Fibroblast of lung (primary cell): ENCODE measurements at places on chromosomes 1 and 21. TPM values are rescaled to one million over a fixed set of nuclear protein-coding genes. Genes with fewer than 3 reads are reported as not detected.

- H3K27me3 ChIP-seq, result peaks cover 70% of the 10 kb centered on the region
- H3K27ac ChIP-seq, result no peak overlapping the region
- no peak overlapping the region for H3K4me3 ChIP-seq
- no peaks in the 10 kb centered on the region for H3K4me1 ChIP-seq
- DNase-seq, result no peak
These were observed 7.6 kb downstream of the BARHL2 start for GRCh38 chr1:90709535-90709934.

GRCh38 chr1:165424454-165425216 is 20.3 kb downstream of the RXRG start:
- H3K4me1 ChIP-seq, result no peaks in the 10 kb centered on the region
- H3K4me3 ChIP-seq, result peak overlapping the region; percentile 24
- H3K27me3 ChIP-seq, result no peaks in the 10 kb centered on the region
- DNase-seq, result peak; percentile 22
- H3K36me3 ChIP-seq, result no peaks in the 10 kb centered on the region

GRCh38 chr1:230501242-230501641 is 75.1 kb upstream of the PGBD5 start:
- DNase-seq, result no peak
- H3K4me1 ChIP-seq, result no peaks in the 10 kb centered on the region
- no peak overlapping the region for H3K4me3 ChIP-seq
- no peak overlapping the region for H3K27ac ChIP-seq
- H3K36me3 ChIP-seq, result no peaks in the 10 kb centered on the region

The INSRR gene
- not detected in 2 replicates for total RNA-seq

The MANEAL gene
- total RNA-seq, result 0.26 and 0.50 TPM in 2 replicates

The JAM2 gene
- total RNA-seq, result 1.0 and 2.1 TPM in 2 replicates

The OR10J1 gene
- total RNA-seq, result not detected in 2 replicates

GRCh38 chr1:30654188-30654587 is 69.2 kb downstream of the MATN1 start:
- H3K27ac ChIP-seq, result no peak overlapping the region
- H3K27me3 ChIP-seq, result no peaks in the 10 kb centered on the region
- no peaks in the 10 kb centered on the region for H3K4me1 ChIP-seq
- no peak for DNase-seq
- no peak overlapping the region for H3K4me3 ChIP-seq

The PLEKHN1 gene
- under 0.01 and 0.17 TPM in 2 replicates for total RNA-seq

DNA sequence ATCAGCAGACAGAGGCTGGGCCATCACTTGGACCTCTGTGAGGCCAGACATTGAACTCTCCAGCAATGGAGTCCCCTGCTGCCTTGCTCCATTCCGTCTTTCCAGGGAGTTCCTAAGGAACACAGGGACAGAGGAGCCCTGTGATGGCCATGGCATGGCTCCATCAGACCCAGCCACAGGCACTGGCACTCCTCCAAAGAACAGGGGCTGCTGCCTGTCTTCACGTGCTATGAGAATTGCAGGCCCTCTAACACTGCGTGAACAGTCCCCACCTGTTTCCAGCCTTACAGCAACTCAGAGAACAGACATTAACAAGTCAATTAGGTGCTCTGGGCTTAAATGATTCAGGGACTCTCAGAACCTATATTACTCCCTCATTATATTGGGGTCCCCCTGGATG is 140.8 kb downstream of the ASTN1 start:
- H3K27ac ChIP-seq, result no peak overlapping the region
- H3K36me3 ChIP-seq, result no peaks in the 10 kb centered on the region
- no peak overlapping the region for H3K4me3 ChIP-seq
- DNase-seq, result no peak
- H3K27me3 ChIP-seq, result no peaks in the 10 kb centered on the region

GRCh38 chr1:14913482-14914177 is 239.9 kb upstream of the TMEM51 start:
- H3K4me3 ChIP-seq, result no peak overlapping the region
- no peak for DNase-seq
- H3K27me3 ChIP-seq, result no peaks in the 10 kb centered on the region
- H3K36me3 ChIP-seq, result no peaks in the 10 kb centered on the region
- H3K4me1 ChIP-seq, result no peaks in the 10 kb centered on the region
- no peak overlapping the region for H3K27ac ChIP-seq

DNA sequence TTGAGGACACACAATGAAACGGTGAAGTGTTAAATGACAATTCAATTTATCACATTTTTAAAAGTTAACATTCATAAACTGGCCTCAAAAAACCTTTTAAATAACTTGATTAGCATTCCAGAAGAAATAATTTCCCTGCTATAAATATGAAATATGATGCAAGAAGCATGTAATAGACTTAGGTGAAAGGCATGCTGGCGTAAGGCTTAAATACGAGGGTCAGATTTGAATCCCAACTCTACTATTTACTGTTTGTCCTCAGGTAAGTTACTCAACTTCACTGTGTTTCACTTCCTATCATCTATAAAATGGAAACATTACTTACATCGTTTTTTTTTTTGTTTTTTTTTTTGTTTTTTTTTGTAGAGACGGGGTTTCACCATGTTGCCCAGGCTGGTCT is 40.8 kb downstream of the EPRS1 start:
- H3K4me1 ChIP-seq, result no peaks in the 10 kb centered on the region
- no peak for DNase-seq
- no peak overlapping the region for H3K4me3 ChIP-seq
- peaks cover 2% of the 10 kb centered on the region for H3K36me3 ChIP-seq
- no peaks in the 10 kb centered on the region for H3K27me3 ChIP-seq

DNA sequence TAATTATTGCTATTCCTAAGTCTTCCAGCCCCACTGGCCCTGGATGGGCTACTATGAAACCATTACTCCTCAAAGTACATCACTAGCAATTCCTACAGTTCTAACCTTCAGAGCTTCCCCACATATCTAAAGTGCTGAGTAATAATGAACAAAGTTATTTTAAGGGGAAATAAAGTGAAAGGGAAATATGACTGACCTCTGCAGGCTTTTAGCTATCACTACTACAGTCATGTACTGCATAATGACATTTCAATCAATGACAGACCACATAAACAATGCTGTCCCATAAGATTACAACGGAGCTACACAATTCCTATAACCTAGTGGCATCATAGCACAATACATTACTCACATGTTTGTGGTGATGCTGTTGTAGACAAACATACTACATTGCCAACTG is 32.5 kb upstream of the ASPM start:
- H3K36me3 ChIP-seq, result peaks cover 1% of the 10 kb centered on the region
- peak; percentile 68 for DNase-seq
- H3K4me1 ChIP-seq, result peaks cover 9% of the 10 kb centered on the region
- no peak overlapping the region for H3K27ac ChIP-seq
- no peaks in the 10 kb centered on the region for H3K27me3 ChIP-seq

The PSEN2 gene
- total RNA-seq, result 22.9 and 41.8 TPM in 2 replicates

The PPP1R15B gene
- total RNA-seq, result 26.7 and 27.7 TPM in 2 replicates

- H3K27ac ChIP-seq, result no peak overlapping the region
- DNase-seq, result no peak
- H3K4me1 ChIP-seq, result no peaks in the 10 kb centered on the region
- H3K4me3 ChIP-seq, result peak overlapping the region; percentile 46
- H3K27me3 ChIP-seq, result no peaks in the 10 kb centered on the region
- no peaks in the 10 kb centered on the region for H3K36me3 ChIP-seq
These were observed 342 bp downstream of the GSTM5 start for GRCh38 chr1:109712321-109712864.

DNA sequence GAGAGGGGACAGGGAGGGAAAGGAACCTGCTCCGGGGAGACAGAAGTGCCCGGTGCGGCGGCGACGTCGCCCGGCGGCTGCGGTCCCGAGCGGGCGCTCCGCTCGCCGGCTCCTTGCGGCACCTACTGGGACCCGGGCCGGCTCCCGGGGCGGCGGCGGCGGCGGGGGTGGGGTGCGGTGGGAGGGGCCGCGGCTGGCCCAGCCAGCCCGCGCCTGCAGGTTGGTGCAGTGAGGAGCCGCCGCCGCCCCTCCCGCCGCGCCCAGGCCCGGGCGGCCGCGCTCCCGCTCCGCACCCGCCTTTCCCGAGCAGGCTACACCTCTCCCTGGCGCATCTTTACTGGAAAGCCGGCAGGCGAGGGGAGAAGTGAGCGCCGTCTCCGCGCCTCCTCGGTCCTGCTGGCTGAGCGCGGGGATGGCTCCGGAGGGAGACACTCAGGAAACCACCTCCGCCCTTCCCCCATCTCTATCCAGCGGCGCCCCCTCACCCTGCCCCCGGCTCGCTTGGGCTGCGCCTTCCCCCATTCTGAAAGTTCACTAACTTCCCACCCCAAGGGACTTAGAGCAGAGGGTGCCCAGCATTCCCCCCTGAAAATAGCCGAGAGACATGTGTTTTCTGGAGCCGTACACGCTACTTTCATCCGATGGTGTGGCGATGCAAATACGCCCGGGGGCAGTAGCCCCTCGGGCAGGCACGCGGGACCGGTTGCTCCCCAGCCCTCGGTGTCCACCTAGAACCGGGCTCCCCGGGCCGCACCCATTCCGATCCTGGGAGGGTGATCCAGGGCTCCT is at the start of gene PLD5:
Gene PLD5, minus strand, starts transcription at position 127 of the 789 bp plus-strand sequence.
- no peaks in the 10 kb centered on the region for H3K4me1 ChIP-seq
- no peaks in the 10 kb centered on the region for H3K36me3 ChIP-seq
- H3K4me3 ChIP-seq, result peak within 1 kb of the TSS; percentile 50
- no peak within 1 kb of the TSS for H3K27ac ChIP-seq
- H3K27me3 ChIP-seq, result peaks cover 21% of the 10 kb centered on the region

DNA sequence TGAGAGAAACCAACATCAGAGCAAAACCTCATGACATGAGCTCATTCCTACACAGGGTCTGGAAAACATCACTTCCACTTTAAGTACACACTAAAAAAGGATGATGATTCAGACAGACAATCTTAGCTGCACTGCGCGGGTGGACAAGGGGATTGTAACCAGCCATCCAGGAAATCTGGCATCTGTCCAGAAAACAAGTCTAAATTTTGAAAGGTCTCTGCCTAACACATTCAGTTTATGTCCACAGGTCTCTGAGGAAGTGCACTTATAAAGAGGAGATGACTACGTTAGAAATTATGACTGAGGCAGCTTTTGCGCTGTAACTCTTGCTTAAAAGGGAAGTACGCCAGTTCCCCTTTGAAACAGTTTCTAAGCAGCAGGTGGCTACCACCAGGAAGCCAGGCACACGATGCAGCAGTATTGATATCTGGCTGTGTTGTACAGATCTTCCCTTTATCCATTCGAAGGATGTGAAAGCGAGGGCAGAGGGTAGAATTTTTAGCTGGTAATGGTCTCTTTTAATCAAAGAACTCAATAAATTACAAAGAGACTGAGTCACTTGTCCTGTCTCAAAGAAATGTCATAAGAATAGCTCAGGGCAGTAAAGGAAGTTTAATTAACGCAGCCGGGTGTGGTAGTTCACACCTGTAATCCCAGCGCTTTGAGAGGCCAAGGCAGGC is 128.0 kb downstream of the SETD4 start:
- peak; percentile 91 for DNase-seq
- peak overlapping the region; percentile 26 for H3K27ac ChIP-seq
- H3K4me1 ChIP-seq, result peaks cover 11% of the 10 kb centered on the region

The NIBAN1 gene
- 91.7 and 122 TPM in 2 replicates for total RNA-seq

DNA sequence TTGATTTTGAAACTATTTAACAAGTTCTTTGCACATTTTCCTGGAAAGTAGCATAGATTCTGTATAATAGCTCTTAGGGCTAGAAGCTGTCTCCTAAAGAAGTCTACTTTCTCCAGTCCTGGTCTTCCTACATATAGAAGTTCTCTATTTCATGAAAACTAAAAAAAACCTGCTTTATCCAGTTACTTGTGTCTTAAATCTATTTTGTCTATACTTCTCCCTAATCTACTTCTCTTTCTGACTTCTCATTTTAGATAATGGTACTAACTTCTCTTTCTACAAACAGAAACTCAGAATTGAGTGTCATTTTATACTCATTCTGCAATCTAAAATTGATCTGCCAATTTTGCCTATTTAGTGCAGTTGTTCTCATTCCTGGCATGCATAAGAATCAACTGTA is 28.7 kb downstream of the PDE4B start:
- H3K4me1 ChIP-seq, result peaks cover 13% of the 10 kb centered on the region
- H3K27ac ChIP-seq, result peak overlapping the region; percentile 71
- no peaks in the 10 kb centered on the region for H3K27me3 ChIP-seq
- DNase-seq, result no peak

- H3K36me3 ChIP-seq, result peaks cover 6% of the 10 kb centered on the region
- H3K4me3 ChIP-seq, result no peak overlapping the region
- peak; percentile 98 for DNase-seq
These were observed 107.7 kb downstream of the KIAA0319L start for GRCh38 chr1:35449334-35450008.

The SLC6A17 gene
- under 0.01 TPM in 1 of 2 replicates, not detected in the other for total RNA-seq

DNA sequence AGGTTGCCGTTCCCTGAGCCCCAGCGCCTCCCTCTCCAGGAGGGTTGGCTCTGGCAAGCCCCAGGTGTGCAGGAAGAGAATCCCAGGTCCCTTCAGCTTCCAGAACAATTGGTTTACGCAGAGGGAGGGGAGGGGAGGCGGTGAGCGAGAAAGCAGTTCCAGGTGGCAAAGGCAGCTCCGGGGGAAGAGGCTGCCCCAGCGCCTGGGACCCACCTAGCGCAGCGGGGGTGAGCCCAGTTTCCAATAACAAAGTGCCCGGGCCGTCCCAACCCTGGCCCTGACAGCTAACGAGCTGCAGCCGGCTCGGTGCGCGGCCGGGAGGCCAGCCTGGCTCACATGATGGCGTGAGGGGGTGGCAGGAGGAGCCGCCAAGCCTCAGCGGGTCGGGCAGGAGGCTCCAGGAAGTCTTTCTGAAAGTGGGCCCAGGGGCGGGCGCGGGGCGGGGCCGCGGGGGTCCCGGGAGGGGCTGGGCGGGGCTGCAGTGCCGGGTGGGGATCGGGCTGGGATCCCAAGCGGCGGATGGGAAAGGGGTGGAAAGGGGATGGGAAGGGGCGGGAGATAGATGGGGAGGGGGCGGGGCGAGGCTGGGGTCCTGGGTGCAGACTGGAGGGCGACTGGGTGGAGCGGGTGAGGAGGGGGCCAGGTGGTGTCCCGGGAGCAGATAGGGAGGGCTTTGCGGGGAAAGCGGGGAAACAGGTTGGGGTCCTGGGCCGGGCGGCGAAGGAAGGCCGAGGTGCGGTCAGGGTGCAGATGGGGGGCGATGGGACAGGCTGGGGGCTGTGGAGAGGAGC is 22.8 kb downstream of the DHRS3 start:
- H3K4me1 ChIP-seq, result peaks cover 23% of the 10 kb centered on the region
- no peak overlapping the region for H3K4me3 ChIP-seq
- H3K36me3 ChIP-seq, result no peaks in the 10 kb centered on the region
- no peaks in the 10 kb centered on the region for H3K27me3 ChIP-seq
- peak overlapping the region; percentile 90 for H3K27ac ChIP-seq

The UTP25 gene
- total RNA-seq, result 6.9 and 10.4 TPM in 2 replicates

GRCh38 chr21:35197191-35197590 is 148.1 kb upstream of the RUNX1 start:
- H3K27me3 ChIP-seq, result no peaks in the 10 kb centered on the region
- no peak overlapping the region for H3K4me3 ChIP-seq
- H3K4me1 ChIP-seq, result peaks cover 3% of the 10 kb centered on the region

The NTMT2 gene
- not detected in 2 replicates for total RNA-seq

The TFF2 gene
- total RNA-seq, result not detected in 2 replicates

The GADD45A gene
- 70.1 and 133 TPM in 2 replicates for total RNA-seq

GRCh38 chr1:207627496-207627895 is 17.4 kb upstream of the CR1L start:
- no peaks in the 10 kb centered on the region for H3K4me1 ChIP-seq
- no peaks in the 10 kb centered on the region for H3K36me3 ChIP-seq
- no peak overlapping the region for H3K4me3 ChIP-seq

GRCh38 chr1:56964349-56965017 is 1.3 kb downstream of the C8B start:
- no peak for DNase-seq
- no peaks in the 10 kb centered on the region for H3K27me3 ChIP-seq
- H3K4me3 ChIP-seq, result no peak overlapping the region
- no peaks in the 10 kb centered on the region for H3K36me3 ChIP-seq
- no peaks in the 10 kb centered on the region for H3K4me1 ChIP-seq

The DISP1 gene
- 3.1 and 5.9 TPM in 2 replicates for total RNA-seq

The TSTD1 gene
- total RNA-seq, result 0.66 and 0.77 TPM in 2 replicates

GRCh38 chr1:181396811-181397210 is 86.5 kb upstream of the CACNA1E start:
- H3K4me1 ChIP-seq, result no peaks in the 10 kb centered on the region
- H3K27ac ChIP-seq, result no peak overlapping the region
- H3K27me3 ChIP-seq, result no peaks in the 10 kb centered on the region
- no peaks in the 10 kb centered on the region for H3K36me3 ChIP-seq
